ENCODE measurements at places on chromosomes 12 and 14. TPM values are rescaled to one million over a fixed set of nuclear protein-coding genes. Genes with fewer than 3 reads are reported as not detected.

PELI2 gene
- 26.5 TPM for total RNA-seq

C12orf56 gene
- total RNA-seq: 0.28 TPM

MCRS1 gene
- 33.6 TPM for total RNA-seq

IL26 gene
- not detected for total RNA-seq

- no peak overlapping the region for H3K4me3 ChIP-seq
- no peak overlapping the region for H3K27ac ChIP-seq
- H3K27me3 ChIP-seq: no peaks in the 10 kb centered on the region
- DNase-seq: no peak
- H3K36me3 ChIP-seq: no peaks in the 10 kb centered on the region
Measured at GRCh38 chr14:84963518-84963917, 566.4 kb upstream of the FLRT2 start.

- no peaks in the 10 kb centered on the region for H3K27me3 ChIP-seq
- no peaks in the 10 kb centered on the region for H3K4me1 ChIP-seq
- H3K27ac ChIP-seq: no peak overlapping the region
- no peaks in the 10 kb centered on the region for H3K36me3 ChIP-seq
- DNase-seq: no peak
Measured at GRCh38 chr14:34183478-34183877, 232.6 kb upstream of the EGLN3 start.

DNA sequence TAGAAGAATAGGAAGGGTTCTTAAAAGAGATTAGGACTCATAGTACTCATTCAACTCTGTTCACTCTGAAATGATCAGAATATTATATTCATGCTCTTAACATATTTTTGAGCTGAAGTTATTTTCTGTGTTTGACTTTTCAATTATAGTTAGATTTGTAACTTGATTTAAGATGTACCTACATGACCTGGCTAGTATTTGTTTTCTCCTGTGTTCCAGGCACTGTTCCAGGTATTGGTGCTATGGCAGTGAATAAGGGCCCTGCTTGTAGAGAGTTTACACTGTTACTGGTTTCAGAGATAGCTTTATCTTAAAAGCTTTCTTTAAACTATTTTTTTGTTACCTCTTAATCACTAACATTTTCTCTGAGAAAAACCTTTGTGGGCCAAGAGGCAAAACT lies 19.1 kb upstream of the SLC17A8 start:
- no peaks in the 10 kb centered on the region for H3K4me1 ChIP-seq
- H3K27me3 ChIP-seq: no peaks in the 10 kb centered on the region
- no peak overlapping the region for H3K4me3 ChIP-seq
- H3K27ac ChIP-seq: no peak overlapping the region
- DNase-seq: no peak

DNA sequence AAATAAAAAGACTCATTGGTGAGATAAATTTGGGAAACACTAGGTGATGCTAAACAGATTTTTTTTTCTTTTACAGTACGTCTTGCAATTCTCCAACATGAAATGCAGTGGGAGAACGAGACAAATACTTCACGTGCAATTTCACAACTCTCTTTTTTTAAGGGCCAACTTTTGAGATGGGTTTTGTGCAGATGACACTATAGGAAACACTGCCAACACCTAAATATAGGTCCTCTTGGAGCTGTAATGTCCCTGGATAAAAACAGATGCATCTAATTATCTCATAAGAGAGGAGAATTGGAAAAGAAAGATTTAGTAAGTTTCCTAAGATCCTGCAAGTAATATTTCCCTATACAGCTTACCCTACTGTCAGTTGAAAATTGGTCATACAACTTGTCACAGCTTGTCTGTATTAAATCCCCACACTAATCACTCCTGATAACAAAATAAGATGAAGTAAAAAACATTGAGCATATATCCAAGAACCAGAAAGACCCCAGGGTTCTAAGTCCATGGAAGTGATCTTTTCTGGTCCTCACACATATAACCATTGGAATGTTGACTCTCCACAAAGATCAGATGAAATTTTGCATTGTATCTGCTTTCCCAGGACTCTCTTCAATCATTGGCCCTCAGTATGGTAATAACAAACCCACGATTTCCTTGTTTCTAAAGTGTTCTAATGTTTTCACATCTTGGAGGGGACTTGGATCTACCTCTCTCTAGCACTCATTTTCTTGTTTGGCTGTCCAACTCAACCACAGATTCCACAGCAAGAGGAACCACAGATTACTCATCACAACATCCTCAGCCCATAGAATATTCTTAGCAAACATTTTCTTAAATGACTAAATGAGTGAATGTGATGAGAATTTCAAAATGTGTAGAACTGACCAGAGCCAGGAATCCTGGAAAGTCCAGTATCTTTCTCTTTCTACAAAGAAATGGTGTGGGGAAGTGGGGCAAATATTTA lies 769.4 kb upstream of the USP15 start:
- no peak for DNase-seq
- H3K4me1 ChIP-seq: no peaks in the 10 kb centered on the region
- H3K4me3 ChIP-seq: no peak overlapping the region
- H3K27ac ChIP-seq: no peak overlapping the region
- no peaks in the 10 kb centered on the region for H3K36me3 ChIP-seq
